ENCODE measurements at places on chromosomes 16 and 17.

DNA sequence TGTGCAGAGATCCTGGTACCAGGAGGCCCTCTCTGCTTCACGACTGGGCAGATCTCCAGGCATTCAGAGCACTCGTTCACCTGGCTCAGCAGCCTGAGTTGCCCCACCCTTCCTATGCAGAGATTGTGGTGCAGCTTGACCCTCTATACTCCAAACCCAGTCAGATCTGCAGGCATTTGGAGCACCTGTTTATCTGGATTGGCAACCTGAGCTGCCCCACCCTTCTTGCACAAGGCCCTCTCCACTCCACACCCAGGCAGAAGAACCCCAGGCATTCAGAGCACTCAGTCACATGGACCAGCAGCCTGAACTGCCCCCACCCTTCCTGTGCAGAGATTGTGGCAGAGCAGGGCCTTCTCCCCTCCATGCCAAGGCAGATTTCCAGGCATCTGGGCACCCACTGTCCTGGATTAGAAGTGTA, 88.4 kb upstream of the CDH5 start:
- DNase-seq = no peak

- no peak for DNase-seq
Measured at GRCh38 chr16:60945225-60945624, 1091.0 kb downstream of the CDH8 start.

DNA sequence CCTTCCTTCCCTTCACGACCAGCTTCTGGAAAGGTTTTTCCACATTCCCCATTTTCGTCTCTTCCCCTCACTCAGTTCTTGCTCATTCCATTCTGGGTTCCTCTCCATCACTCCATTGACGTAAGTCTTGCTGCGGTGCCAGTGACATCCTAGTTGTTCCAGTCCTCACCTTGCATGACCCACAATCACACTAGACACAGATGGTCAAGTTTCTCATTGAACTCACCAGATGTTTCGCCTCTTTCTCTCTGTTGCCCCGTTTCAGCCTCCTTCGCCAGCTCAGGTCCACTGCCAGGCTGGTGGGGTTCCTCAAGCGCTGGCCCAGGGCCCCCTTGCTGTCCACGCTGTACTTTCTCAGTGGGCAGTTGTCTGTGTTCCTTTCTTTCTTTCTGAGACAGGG, 43.4 kb downstream of the CCDC42 start:
- DNase-seq = no peak

- peak; percentile 17 for DNase-seq
Measured at GRCh38 chr17:65181237-65182061, 44.3 kb downstream of the RGS9 start.

DNA sequence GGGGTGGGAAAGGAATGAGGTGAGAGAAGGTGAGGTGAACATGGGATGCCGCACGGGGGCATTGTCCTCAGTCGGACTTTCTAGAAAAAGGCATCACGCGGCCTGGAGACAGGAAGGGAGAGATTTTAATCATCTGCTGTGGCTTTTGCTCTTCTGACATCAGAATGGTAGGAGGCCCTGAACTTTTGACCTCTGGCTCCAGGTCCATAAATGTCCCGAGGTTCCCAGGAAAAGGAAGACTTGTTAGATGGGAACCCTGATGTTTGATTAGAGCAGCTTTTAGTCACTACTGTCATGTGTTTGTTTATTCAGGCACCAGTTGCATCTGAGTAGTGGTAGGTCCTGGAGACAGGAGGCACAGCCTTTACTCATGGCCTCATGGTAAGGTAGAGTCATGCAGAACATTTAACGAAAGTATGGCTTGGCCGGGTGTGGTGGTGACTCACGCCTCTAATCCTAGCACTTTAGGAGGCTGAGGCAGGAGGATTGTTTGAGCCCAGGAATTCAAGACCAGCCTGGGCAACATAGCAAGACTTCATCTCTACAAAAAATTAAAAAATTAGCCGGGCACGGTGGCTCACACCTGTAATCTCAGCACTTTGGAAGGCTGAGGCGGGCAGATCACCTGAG, 203.1 kb downstream of the MSI2 start:
- DNase-seq = no peak

- no peak for DNase-seq
Measured at GRCh38 chr16:50490828-50491227, 57.4 kb upstream of the NKD1 start.

DNA sequence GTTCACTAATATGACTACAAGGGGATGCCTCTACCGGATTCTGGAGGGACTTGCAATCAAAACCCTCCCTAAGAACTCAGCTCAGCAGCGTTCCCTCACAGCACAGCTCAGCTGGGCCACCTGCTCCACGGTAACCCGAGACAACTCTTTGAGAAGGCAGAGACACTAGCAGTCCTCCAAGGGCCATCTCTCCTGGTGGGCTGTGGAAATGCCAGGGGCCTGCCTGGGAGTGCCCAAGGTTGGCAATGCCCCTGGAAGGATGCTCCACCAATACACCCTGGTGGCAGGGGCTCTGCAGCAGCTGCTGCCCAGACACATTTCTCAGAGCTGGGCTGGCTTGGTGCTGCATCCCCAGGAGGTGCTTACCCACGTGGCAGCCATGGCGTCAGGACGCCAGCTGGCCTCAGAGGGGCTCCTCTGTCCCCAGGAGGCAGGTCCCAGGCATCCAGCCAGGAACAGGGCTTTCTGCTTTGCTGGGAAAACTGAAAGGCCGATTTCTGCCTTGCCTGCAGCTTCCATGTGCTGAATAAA, 16.5 kb downstream of the CDIP1 start:
- no peak for DNase-seq

- no peak for DNase-seq
Measured at GRCh38 chr17:66483906-66484305, 181.5 kb downstream of the PRKCA start.

DNA sequence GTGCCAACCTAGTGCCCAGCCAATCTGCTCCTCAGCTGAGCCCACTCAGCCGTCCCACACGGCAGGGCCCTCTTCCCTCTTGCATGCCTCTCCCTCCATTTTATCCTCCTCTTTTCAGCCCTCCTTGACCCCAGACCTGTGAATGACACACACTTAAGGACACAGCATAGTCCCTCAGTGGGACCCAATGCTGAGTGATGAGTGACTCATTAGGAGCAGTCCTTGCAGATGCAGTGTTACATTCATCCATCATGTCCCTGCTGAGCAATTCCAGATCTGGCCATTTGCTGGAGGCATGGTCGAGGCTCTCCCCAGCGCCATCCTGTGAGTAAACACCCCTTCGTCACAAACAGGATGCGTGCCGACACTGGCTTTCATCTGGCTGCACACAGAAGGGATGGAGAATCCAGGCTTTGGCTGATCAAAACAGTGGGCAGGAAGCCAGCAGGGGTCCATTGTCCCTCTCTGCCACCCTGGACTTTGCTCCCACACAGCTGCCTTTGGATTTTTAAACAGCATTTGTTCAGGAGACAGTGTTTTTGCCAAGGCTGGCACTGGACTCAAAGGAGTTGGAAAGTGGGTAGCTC, 122.6 kb downstream of the AXIN2 start:
- no peak for DNase-seq

- DNase-seq = no peak
Measured at GRCh38 chr16:86366481-86366880, 143.8 kb upstream of the FOXF1 start.

DNA sequence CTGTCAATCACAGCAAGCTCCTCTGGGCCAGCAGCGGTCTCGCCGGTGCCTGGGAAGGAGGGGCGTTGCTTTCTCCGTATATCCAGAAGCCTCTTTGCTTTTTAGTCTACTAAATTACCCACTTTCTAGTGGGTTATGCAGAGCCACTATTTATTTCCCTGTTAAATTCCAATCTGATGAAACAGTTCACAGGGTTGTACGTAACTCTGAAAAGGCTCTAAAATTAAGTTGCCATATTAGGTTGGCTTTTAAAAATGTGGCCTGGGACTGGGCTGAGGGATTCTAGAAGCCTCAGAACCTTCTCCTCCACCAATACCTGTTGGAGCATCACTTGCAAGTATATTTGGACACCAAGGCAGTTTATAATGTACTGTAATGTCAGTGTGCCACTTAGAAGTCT, 27.2 kb downstream of the MARCHF10 start:
- DNase-seq = no peak

Measured in activated effector memory CD4-positive, alpha-beta T cell treated with Interleukin-2 at 50 U/mL for 16 hours (primary cell).